Adipocyte (in vitro differentiated cells): ENCODE measurements at places on chromosomes 16 and 17.
A peak's percentile ranks its signal among the peaks of the same experiment; 100 is the strongest.

GRCh38 chr16:10868596-10869469 is 8.2 kb upstream of the CIITA start:
- DNase-seq: no peak

- DNase-seq: no peak
Observed at GRCh38 chr16:19044769-19045168, 22.6 kb upstream of the COQ7 start.

- no peak for DNase-seq
Observed at GRCh38 chr16:8293413-8293812, 296.9 kb downstream of the TMEM114 start.

GRCh38 chr16:57786632-57787518 is 15.4 kb downstream of the KIFC3 start:
- no peak for DNase-seq

GRCh38 chr17:64950871-64951270 is 31.6 kb upstream of the LRRC37A3 start:
- DNase-seq: no peak

- DNase-seq: peak; percentile 63
Observed at GRCh38 chr17:17075125-17075781, 33.0 kb downstream of the MPRIP start.

DNA sequence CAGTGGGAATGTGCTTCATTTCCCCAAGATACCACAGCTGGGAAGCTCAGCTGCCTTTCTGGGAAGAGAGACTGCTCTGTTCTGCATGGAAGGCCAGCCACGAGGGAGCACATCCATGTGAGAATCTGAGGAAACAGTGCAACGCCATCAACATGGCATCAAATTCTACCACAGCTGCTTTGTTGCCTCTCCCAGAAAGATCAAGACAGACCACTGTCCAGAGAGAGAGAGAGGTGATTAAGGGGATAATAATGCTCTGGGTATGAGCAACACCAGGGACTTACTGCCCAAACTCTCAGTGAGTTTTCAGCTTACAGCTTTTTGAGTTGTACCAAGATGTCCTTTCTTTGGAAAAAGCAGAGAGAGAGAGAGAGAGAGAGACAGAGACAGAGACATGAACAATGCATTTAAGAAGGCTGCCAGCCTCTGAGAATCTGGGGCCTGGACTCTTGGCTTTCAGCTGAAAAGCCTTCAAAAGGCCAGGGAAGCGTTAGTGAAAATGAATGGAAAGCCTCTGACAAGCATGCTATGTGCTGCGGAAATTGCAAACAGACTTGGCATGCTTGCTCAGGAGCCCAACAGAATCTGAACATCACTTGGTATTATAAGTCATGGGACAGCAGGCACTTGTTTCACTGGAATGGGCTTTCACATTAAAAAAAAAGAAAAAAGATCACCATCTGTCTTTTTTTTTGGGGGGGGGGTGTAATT is 223.1 kb downstream of the MAP2K6 start:
- DNase-seq: peak; percentile 39

GRCh38 chr17:33983824-33984574 is 271.1 kb upstream of the CCL2 start:
- DNase-seq: no peak

GRCh38 chr17:63595132-63595531 is 5.6 kb upstream of the TACO1 start:
- no peak for DNase-seq

- no peak for DNase-seq
Observed at GRCh38 chr17:40019140-40019991, 4.1 kb downstream of the CSF3 start.

DNA sequence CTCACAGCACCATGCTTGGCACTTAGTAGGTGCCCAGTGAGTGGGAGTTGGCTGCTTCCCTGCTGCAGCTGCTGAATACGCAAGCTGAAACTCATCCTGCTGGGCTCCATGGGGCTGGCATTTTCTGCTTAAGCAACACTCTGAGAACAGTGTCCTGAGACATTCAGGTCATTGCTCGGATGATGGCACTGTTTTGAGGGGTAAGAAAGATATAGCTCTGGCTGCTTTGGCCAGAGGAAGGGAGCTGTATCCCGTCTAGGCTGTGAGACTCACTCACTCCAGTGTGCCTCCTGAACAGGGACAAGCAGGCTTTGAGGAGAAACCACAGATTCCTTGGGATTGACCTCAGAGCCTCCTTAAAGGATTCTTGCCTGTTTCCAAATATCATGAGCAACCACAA is 120.5 kb downstream of the CLEC16A start:
- peak; percentile 29 for DNase-seq

DNA sequence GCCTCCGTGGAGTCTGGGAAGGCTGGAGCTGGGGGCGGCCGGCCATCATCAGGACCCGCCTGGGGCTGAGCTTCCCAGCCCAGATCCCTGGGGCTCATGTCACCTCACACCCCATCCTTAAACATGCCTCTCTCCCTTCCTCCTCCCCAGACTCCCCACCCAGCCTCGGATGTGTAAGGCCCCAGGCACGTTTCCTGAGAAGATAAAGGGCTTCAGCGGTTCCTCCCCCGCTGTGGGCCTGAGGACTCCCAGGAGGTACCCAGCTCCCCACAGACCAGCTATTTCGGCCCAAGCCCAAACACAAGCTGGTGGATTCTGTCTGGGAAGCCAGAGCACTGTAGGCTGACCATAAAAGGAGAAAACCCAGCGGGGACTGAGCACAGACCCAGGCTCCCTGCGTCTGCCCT is 49.2 kb downstream of the MYH11 start:
- peak; percentile 11 for DNase-seq

GRCh38 chr16:48441863-48442279 is 56.7 kb upstream of the SIAH1 start:
- DNase-seq: no peak

DNA sequence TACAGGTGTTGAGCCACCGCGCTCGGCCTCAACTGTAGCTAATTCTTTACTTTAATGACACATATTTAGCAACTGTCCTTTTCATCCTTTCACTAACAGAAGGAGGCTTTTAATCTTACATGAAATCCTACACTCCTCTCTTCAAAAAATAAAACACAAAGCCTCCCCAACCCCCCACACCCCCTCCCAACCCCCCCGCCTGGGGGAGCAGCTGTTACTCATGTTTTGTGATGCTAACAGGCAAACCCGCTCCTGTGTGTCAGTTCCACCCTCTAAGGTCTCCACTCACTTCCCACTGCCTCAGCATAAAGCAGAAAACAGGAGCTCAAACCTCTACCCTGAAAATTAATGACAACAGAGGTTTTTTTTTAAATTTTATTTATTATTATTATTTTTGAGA is 55.4 kb upstream of the SLC25A19 start:
- DNase-seq: no peak

DNA sequence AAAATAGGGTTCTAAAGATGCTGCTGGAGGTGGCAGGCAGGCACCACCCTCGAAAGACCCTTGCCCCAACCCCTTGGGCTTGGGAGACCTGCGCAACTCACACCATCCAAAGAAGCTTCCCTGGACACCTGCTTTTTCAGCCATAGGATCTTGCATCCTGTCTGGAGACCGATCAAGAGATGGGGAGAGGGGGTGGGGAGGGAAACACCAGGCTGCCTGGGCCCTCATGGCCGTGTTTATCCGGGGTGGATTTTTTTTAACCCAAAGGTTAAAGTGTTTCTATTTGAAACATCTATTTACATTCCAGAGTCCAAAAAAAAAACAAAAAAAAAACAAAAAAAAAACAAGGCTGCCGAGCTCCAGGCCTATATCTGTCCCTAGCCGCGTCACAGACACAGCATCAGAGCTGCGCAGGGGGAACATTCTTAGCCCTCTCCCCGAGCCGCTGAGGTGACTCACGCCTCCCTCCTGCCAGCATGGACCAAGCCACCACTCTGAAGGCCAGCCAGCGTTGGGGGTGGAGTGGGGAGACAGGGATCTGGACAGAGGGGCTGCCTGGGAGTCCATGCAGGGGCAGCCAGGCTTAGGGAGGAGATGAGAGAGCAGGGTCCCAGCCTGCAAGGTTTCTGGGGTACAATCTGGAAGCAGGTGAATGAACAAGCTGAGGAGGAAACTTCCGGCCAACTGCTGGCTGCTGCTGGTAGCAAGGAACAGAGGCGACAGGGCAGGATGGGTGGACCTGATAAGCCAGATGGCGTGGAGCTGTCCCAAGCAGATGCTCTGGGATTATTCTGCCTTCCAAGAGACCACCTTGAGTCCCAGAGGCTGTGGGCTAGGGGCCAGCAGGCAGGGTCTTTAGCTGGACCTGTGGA is 14.8 kb downstream of the HDAC5 start:
- DNase-seq: peak; percentile 97

- peak; percentile 83 for DNase-seq
Observed at GRCh38 chr16:30951750-30952149, 2.9 kb downstream of the ORAI3 start.

DNA sequence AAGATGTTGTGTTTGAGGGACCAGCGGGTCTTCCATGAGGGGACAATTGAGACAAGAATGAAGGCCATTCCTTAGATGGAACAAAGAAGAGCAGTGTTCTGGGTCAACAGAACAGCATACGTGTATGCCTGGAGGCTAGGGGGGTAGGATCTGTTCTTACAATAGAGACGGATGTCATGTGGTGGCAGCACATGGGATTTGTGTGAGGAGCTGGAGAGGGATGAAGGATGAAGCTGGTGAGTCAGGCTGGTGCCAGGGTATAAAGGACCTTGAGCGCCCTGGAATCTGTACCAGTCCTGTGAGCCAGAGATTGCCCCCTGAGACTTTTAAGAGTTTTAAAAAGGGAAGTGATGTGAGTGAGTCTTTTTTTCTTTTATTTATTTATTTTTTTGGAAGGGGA is 22.8 kb upstream of the WFDC1 start:
- DNase-seq: no peak

GRCh38 chr17:30290696-30291542 is 825 bp downstream of the BLMH start:
- DNase-seq: peak; percentile 66

- peak; percentile 20 for DNase-seq
Observed at GRCh38 chr16:66342294-66342900, 24.1 kb upstream of the CDH5 start.

GRCh38 chr17:49434821-49435670 is 20.4 kb upstream of the PHB1 start:
- DNase-seq: peak; percentile 75

- DNase-seq: no peak
Observed at GRCh38 chr16:84194018-84194417, 3.1 kb downstream of the ADAD2 start.

- no peak for DNase-seq
Observed at GRCh38 chr16:75306099-75306762, 54.8 kb upstream of the BCAR1 start.

DNA sequence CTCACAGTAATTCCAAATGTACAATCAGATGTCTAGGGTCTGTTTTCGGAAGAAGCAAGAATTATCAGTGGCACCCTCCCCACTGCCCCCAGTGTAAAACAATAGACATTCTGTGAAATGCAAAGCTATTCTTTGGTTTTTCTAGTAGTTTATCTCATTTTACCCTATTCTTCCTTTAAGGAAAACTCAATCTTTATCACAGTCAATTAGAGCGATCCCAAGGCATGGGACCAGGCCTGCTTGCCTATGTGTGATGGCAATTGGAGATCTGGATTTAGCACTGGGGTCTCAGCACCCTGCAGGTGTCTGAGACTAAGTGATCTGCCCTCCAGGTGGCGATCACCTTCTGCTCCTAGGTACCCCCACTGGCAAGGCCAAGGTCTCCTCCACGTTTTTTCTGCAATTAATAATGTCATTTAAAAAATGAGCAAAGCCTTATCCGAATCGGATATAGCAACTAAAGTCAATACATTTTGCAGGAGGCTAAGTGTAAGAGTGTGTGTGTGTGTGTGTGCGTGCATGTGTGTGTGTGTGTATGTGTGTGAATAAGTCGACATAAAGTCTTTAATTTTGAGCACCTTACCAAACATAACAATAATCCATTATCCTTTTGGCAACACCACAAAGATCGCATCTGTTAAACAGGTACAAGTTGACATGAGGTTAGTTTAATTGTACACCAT is 59.7 kb downstream of the HLF start:
- no peak for DNase-seq

GRCh38 chr16:56401482-56401881 is 23.9 kb downstream of the AMFR start:
- no peak for DNase-seq

- peak; percentile 70 for DNase-seq
Observed at GRCh38 chr16:3023415-3023668, 400 bp downstream of the HCFC1R1 start.

GRCh38 chr16:65679785-65680184 is 557.9 kb upstream of the CDH11 start:
- no peak for DNase-seq

DNA sequence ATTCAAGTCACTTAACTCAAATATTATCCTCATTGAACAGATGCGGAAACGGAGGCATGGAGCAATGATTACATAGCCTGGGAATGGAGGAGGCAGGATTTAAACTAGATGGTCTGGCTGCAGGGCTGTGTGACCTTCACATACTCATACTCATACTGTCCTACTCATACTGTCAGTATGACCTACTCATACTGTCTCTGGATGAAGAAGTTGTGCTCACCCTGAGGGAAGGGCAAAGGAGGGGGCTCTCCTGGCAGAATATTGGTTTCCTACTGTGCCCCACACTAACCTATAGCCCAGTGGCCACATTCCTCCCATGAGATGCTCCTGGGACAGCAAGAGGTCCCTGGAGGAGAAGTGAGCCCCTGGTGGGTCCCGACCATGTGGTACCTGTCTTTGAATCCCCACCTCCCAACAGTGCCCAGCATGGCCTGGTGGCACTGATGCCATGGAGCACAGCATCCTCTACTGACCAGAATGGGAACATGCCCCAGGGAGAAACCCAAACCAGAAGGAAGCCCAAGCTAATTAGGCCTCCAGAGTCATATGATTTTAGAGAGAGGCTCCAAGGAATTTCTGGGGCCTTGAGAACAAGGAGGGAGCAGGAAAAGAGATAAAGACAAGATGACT is 197.3 kb upstream of the SDK2 start:
- no peak for DNase-seq

DNA sequence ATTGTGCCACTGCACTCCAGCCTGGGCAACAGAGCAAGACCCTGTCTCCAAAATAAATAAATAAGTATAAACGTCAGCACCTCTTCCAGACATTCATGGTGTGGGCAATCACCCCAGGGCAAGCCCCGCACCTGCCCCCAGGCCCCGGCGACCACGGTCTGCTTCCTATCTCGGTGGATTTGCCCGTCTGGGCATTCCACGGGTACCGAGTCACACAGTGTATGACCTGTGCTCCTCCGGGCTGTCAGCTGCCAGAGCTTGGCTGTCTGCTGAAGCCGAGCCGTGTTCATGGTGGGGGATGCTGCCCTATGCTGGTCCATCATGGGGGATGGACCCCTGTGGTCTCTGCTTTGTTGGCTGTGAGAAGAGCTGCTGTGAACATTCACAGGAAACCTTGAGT is 15.4 kb downstream of the CYBC1 start:
- no peak for DNase-seq

GRCh38 chr17:13480877-13481276 is 120.9 kb downstream of the HS3ST3A1 start:
- DNase-seq: no peak

- DNase-seq: no peak
Observed at GRCh38 chr17:57142925-57143324, 57.9 kb downstream of the AKAP1 start.
